ENCODE measurements at places on chromosomes 1 and 21. TPM values are rescaled to one million over a fixed set of nuclear protein-coding genes. Genes with fewer than 3 reads are reported as not detected.

Gene PRR9
- total RNA-seq: not detected

Gene CLEC20A
- total RNA-seq: not detected

Gene UBE2U
- total RNA-seq: not detected

Gene GPR37L1
- total RNA-seq: 0.06 TPM

Gene CELA3B
- total RNA-seq: not detected

Gene CPT2
- 24.1 TPM for total RNA-seq

Gene ABCG1
- 62.6 TPM for total RNA-seq

Gene HPCA
- total RNA-seq: not detected

Gene CD5L
- 0.93 TPM for total RNA-seq

Gene MARK1
- 2.3 TPM for total RNA-seq

Gene NR1I3
- total RNA-seq: not detected

Gene BARHL2
- total RNA-seq: not detected

Gene CDC42
- total RNA-seq: 234 TPM

Gene ATXN7L2
- 4.6 TPM for total RNA-seq

Gene CNKSR1
- total RNA-seq: 21.6 TPM

Gene KCNA3
- total RNA-seq: 8.9 TPM
